ENCODE measurements at places on chromosomes 5 and 9.

- peak; percentile 13 for DNase-seq
Observed at GRCh38 chr5:169778622-169779596, 141.8 kb downstream of the DOCK2 start.

- DNase-seq = no peak
Observed at GRCh38 chr9:127720031-127720864, 4.4 kb downstream of the TTC16 start.

GRCh38 chr5:50856401-50857119 is 190.1 kb downstream of the PARP8 start:
- peak; percentile 26 for DNase-seq

- no peak for DNase-seq
Observed at GRCh38 chr9:38347271-38347671, 45.2 kb upstream of the ALDH1B1 start.

DNA sequence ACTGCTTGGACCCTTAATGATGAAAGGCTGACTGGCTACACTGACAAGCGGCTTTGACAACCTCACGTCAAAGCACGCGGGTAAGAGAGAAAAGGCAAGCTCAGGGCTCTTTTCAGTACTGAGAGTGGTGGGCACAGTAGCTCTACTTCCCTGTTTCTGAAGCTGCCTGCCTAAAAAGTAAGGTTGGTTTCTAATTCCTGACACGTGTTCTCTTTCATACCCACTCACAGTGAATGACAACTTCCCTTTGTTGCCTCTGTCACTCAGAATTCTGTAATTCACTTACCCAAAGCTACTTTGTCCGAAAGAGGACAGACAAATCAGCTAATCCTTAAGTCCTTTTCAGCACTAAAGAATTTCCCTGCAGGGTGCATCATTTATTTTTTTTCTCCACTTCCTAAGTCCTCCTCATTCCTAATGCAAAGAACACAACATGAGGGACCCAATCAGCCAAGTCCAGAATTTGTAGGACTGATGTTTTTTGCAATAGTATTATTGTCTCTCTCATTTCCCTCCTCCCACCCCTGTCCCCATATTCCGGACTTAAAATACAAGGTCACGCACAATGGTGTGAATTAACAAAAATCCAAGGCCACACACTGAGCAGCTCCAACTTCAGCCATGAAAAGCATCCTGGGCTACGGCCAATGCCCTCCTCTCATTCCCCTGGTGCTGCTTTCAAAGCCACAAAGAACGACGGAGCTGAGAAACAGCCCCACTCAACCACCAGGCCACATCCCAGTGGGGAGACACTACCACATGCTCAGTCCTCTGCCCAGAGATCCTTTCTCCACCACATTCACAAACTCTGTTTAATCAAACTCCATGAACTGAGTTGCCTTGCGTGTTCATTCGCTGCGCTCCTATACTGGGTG is 221.0 kb downstream of the TSSK1B start:
- no peak for DNase-seq

DNA sequence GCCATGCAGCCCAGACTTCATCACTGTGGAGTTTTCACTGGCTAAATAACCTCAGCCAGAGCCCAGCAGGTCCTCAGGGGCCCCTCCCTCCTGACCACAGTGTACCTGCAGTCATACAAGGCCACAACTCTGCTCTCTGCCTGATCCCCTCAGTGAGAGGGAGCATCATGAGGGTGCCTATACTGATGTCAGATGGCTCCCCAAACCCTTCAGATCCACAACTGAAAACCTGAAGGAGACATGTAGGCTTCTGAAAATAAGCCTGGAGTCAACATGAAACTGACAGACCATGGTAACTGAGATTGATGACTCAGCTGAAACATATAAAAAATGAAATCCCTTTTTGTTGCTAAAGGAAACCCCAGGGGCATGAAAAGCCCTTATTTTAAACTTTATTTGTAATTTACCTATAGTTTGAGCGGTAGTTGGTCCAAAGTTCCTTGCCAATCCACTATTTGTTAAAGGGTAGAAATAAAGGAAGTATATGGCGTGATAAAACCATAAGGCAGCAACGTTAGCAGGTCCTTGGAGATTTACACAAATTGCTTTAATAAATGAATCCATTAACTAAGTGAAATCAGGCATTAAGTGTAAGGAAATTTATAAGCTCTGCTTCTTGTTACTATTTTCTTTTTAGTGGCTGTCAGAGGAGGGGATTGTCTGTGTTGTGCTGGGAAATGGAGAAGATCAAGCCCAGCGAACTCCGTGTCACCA is 68.3 kb downstream of the FGF1 start:
- no peak for DNase-seq

GRCh38 chr5:4191703-4192102 is 596.1 kb downstream of the IRX1 start:
- DNase-seq = no peak

GRCh38 chr9:71984403-71984802 is 73.0 kb downstream of the C9orf85 start:
- DNase-seq = no peak

GRCh38 chr5:585556-585955 is 26.6 kb upstream of the CEP72 start:
- DNase-seq = no peak

- DNase-seq = no peak
Observed at GRCh38 chr5:154898210-154898609, 39.8 kb downstream of the CNOT8 start.

DNA sequence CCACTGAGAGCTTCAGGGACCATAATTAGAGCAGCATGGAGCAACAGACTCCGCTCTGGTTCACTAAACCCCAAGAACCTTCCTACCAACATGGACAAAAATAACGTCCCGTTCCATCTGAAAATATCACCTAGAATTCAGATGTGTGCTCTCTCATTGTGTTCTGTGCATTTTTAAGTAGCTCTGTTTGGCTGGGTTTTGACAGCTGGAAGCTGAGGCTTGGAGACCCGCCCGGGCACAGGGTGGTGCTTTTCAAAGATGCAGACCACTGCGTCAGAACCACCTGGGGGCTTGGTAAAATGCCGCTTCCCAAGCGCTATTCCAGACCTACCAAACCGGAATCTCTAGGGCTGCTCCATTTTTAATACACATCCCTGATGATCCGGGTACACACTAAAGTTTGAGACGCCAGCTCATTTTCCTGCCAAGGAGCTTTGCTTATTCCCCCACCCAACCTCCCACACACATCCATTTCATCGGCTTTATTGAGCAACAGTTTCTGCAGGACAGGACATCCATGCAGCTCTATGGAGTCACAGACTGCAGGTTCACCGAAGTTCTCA is 104.8 kb downstream of the GABBR2 start:
- no peak for DNase-seq

DNA sequence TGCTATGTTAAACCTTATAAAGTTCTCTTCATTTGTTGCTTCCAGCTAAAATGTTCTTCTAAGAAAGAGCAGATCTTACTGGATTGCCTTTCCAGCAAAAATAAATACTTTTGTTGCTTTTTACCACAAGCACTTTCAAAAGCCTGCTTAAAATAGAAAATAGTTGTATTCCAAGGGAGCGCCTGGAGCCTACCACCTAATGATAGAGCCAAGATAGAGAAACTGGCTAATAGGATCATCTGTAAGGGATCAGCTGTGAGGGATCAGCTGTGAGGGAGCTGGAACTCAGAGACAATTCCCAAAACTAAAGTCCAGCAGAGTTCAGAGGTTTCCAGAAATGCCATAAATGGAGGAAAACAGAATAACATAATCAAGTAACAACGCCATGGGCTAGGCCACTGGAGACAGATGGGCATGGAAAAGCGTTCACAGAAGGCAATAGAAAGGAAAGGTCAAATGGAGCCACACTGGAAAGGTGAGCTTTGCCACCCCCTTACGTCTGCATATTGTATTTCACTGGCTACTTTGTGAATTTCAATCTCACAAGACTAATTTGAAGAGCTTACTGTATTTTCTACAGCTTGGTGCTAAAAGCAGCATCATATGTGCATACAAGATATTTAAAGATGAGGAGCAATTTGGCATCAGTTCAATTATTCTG is 140.6 kb upstream of the TLE4 start:
- DNase-seq = no peak

- DNase-seq = no peak
Observed at GRCh38 chr9:121989010-121989409, 104.1 kb downstream of the TTLL11 start.

DNA sequence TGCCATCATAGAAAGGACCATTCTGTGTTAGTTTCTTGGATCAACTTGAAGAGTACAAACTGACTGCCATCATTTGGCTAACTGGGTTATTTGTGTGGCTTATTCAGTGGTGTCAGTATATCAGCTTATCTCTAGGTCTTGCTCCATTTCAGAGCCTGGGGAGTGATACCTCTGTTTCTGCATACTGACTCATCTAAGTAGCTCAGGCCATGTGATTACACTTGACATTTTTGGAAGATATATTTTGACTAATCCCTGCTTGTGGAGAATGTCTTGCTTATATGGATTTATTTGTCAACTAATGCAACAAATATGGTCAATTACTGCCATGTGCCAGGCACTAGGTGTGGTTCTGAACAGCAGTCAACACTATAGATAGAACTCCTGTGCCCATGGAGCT is 311.7 kb downstream of the YTHDC2 start:
- DNase-seq = no peak

DNA sequence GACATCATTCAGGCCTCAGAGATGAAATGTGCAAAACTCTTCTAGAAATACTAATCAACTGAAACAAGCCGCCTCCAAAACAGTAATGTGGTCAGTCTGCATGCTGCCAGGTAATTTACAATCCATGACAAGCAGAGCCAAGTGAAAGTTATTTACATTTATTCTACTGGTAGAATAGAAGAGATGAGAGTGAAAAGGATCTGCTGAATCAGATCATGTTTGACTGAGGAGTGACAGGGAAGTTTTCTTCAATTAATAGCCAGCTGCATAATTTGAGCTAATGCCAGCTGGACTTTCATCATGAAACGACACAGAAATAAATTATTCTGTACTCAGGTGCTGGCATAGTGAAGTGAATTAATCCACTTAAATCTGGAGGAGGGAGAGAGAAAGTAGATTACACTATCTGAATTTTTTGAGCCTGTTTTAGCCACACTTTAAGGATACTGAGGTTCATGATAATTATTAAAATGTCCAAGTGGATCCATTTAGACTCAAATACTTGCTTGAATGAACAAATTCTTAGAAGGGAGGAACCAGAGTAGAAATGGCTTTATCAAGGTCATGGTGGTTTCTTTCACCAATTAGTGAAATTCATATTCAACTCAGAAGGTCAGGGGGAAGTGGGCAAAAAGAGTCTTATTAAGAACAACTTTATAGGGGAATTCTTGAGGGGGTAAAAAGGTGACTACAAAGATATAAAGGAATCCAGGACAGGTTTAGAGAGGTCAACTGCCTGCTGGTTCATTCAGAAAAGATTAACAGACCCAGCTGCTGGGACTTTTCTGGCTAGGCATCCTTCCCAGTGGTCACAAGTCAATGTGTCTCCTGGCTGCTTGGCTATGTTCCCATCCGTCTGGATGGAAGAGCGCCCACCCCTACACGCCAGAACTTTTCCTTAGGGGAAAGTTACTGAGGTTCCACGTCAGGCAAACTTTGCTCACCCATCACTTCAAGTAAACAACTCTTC is 350.4 kb downstream of the PDE4D start:
- DNase-seq = no peak

DNA sequence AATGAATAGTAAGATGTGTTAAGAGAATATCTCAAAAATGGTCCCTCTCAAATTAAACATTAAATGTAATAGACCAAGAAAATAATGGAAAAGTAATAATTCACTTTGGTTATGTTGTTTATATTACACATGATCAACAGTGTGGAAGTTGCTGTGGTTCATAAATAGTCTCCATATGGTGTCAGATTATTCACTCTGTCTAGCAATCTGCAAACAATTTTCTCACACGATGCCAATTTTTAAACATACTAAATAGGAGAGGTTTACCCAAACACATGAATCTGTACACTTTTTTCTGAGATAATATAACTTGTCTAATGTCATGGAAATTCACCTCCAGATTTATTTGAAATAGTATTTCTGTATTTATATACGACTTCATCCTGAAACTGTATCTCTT is 217.4 kb upstream of the FBXL7 start:
- DNase-seq = no peak

- no peak for DNase-seq
Observed at GRCh38 chr5:159207222-159207685, 2.1 kb downstream of the RNF145 start.

DNA sequence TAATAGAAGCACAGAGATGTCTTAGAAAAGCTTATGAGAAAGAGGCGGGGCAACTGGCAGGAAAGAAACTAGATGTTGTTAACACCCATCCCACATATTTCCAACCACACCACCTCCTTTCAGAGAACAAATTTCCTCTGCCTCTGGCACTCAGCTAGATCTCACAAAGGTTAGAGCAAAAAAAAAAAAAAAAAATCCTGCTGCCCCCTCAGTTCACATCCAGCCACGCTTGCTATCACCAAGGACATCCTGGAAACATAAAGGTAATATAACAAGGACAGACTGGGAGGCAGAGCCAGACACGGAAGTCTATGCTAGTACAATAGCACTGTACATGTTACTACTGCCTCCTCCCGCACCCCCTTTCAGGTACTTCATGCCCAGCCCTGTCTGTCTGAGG is 238.0 kb upstream of the PTGER4 start:
- no peak for DNase-seq

GRCh38 chr5:129382921-129383672 is 77.0 kb upstream of the ADAMTS19 start:
- no peak for DNase-seq

DNA sequence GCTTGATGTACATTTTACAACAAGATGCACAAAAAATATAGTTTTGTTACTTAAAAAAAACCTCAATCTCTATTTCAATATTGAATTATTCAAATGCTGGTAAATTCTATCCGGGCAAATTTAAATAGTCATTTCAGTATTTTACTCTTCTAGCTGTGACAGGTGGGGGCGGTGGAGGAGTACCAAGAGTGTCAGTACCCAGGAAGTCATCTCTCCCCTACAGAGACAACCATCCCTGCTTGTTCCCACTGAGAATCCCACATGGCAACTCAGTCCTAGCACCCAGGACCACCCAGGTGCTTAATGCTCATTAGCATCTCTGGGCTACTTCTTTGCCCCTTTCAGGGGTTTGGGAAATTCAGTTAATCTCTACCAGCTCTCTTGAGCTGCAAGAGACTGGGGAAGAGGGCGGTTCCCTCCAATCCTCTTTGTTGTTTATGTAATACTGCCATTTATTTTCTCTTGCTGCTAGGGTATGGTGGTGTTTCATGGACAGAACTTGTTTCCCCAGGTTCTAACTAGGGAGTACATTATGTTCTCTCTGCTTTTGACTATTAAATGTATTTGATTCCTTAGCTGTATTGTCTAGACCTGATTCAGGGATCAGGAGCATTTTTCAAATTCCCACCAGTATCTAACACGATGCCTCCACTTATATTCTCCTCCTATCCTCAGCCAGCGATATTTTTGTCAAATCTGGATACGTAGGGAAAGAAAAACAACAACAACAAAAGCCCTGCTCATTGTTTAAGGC is 122.5 kb downstream of the CDH18 start:
- no peak for DNase-seq

GRCh38 chr9:135045264-135045927 is 42.1 kb upstream of the OLFM1 start:
- no peak for DNase-seq

DNA sequence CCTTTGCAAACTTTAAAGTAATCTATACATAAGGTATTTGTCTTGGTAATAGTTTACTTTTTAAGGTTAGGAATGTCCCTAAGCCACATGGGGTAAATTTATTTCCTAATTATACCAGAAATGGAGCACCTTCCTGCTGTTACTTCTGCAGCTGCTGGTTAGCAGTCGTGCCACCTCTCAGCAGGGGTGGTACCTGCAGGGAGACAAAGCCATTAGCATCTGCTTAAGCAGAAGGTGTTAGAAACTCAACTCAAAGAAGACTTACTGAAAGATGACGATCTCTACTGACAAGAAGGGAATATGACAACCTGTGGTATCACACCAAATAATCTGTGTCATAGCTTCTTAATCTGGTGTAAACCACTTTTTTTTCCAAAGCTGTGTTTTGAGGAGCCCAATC is 173.7 kb downstream of the BRINP1 start:
- DNase-seq = no peak

Measured in memory B cell (primary cell).